Right ventricle myocardium inferior (tissue), 1 donor: ENCODE measurements at places on chromosomes 12 and 14. TPM values are rescaled to one million over a fixed set of nuclear protein-coding genes. Genes with fewer than 3 reads are reported as not detected.

The SMCO2 gene
- not detected for total RNA-seq

The RASSF8 gene
- total RNA-seq: 26.2 TPM

The SERPINA3 gene
- 112 TPM for total RNA-seq

The PTPRB gene
- 38.1 TPM for total RNA-seq

The ZDHHC22 gene
- total RNA-seq: not detected

The LTB4R2 gene
- 0.57 TPM for total RNA-seq

The ABCC9 gene
- 78.1 TPM for total RNA-seq

The TMEM121 gene
- total RNA-seq: 3.4 TPM

The LRTM2 gene
- not detected for total RNA-seq

The RITA1 gene
- 18.1 TPM for total RNA-seq

The FOXN3 gene
- 127 TPM for total RNA-seq

The CARMIL3 gene
- total RNA-seq: 0.08 TPM

The PPFIA2 gene
- total RNA-seq: 0.35 TPM

The SRRM4 gene
- total RNA-seq: 0.43 TPM
